ENCODE measurements at places on chromosomes 12 and 14. TPM values are rescaled to one million over a fixed set of nuclear protein-coding genes. Genes with fewer than 3 reads are reported as not detected.

GRCh38 chr14:54000341-54000811, 43.8 kb upstream of the BMP4 start:
- no peak for DNase-seq

- DNase-seq: no peak
These were observed 74.4 kb downstream of the ARMH4 start for GRCh38 chr14:58077621-58078020.

DNA sequence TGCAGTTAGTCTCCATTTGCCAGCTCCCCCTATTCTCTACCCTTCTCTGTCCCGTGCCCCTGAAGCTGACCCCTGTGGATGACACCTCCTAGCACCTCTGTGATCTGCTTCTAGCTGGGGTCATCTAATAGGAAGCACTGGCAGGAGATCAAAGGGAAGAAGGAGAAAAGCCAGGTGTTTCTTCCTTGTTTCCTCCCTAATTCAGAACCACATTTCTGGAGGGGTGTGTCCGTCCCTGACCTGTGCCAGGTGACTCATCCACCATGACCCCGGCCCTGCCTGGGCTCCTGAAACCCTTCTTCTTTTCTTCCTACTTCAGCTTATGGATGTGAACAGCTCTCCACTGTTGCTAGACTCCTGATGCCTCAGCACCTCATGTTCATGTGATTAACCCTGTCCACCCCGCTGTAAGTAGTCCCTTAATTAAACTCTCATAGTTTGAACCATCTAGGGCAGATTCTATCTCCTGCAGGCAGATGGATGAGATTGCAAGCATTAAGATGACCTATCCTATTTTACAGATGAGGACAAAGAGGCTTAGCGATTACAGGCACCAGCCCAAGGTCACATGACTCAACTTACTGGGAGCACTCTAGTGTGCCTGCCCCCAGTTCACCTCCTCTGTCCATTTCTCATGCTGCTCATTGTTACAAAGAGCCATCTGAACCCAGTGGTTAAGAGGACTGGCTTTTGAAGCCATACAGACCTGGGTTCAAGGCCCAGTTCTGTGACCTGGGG, 770.5 kb downstream of the MED13L start:
- no peak for DNase-seq

The SLC15A5 gene
- total RNA-seq: not detected

The TSPAN19 gene
- total RNA-seq: 0.05 TPM

DNA sequence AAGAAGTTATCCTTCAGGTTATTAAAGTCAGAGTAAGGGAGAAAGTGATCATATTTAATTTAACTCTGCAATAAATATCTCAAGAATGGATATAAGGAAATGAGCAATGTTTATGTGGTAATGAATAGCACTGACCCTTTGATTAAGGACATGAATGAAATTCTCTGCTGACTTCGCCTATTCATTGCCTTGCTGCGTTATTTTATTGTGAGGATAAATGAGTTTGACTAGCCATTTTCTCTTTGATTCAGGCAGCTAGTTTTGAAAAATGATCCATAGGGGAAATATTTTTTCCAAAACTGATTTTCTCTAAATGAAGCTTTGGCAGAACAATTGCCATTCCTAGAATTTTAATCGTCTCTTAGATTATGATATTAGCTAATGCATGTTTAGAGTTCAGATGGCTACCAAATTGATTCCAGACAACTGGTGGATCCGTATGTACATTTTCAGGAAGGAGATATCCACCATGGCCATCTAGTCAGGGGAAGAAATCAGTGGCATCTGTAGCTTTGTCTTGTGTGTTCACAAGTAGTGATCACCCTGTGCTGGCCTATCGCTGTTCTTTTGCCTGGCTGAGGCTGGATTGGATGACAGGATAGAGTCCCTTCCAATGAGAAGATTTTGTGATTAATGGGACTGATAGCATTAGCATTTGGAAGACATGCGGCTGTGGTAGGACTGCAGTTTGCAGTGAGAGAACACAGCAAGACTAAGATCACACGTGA, 302.3 kb upstream of the RGS6 start:
- DNase-seq: no peak

DNA sequence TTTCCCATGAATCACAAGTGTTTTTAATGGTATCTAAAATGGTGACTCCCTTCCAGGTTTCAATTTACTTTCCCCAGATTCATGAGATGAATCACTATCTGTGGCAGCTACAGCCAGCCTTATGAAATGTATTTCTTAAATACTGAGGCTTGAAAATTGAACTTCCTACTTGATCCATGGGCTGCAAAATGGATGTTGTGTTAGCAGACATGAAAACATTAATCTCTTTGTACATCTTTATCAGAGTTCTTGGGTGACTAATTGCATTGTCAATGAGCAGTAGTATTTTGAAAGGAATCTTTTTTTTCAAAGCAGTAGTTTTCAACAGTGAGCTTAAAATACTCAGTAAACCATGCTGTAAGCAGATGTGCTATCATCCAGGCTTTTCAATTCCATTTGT, 250.8 kb downstream of the SLC6A15 start:
- DNase-seq: no peak

DNA sequence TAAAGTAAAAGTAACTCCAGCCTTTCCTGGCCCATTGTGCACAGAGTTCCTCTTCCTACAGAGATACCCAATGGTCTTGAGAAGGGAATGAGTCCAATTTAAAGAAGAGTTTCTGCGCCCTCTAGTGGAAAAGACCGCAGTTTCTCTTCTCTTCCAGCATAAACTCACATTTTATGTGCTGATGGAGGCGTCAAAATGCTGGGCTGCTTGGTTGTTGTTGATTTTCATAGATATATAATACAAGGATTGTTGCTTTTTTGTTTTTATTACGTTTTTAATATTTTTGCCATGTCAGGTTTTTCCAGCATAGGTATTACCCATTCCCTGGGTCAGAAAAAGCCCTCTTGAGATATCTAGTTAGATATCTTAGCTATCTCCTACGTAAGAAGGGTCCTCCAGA, 356.9 kb upstream of the STXBP6 start:
- peak; percentile 3 for DNase-seq

DNA sequence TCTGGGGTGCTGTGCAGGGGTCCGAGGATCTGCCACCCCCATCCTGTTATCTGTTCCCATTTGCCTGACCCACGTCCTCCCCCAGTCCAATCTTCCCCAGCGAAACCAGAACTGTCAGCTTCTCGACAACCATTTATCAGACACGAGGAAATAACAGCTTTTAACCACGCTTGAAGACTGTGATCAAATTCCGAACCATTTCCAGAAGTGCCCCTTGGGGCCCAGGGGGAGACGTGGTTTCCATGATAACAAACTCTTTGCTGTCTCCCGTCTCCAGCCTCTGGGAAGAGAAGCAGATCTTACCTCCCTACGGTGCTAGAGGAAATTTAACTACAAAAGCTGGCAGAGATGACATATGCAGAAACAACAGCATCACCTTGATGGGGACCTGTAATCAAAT, 35.1 kb upstream of the SRRM4 start:
- DNase-seq: no peak

DNA sequence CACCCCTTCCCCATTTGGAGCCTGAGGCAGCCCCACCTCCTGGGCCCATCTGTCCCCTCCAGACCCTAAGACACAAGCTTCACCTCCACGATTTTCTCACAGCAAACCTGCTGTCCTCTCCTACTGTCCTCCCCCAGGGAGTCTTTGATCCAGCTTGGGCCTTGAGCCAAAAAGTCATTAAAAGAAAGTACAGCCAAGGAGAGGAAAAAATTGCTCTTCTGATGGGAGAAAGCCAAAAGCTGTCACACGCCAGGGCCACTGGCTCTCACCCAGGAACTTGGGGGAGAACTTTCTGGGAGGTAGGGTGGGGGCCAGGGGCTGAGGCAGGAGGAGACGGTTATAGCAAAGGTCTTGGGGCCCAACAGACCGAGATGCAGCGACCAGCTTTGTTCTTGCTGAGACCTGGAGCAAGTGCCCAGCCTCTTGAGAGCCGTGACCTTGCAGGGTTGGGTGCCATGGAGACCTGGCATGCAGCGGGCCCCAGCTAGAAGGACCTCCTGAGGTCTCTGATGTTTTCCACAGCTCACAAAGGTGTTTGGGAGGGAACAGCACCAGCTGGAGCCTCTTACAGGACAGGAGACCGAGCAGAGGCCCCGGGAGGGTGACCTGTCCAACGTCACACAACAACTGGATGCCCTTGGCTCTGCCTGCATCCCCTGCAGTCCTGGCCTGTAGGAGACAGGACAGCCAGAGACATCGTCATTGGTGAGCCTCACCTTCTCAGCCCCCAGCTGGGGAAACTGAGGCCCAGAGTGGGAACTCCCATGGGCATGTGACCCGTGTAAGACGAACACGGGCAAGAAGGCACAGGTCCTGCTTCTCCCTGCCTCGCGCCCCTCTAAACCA, 124.5 kb downstream of the CALM1 start:
- no peak for DNase-seq

DNA sequence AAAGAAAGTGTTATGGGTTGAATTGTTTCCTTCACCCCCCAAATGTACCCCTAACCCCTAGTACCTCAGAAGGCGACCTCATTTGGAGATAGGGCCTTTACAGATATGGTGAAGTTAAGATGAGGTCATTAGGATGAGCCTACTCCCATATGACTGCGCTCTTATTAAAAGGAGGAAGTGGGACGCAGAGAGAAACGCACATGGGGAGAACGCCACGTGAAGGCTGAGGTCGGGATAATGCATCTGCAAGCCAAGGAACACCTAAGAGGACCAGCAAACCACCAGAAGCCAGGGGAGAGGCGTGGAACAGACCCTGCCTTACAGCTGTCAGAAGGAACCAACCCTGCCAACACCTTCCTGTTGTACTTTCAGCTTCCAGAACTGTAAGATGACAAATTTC, 1.7 kb upstream of the NRIP2 start:
- DNase-seq: no peak

- no peak for DNase-seq
These were observed 226.8 kb upstream of the ALG10 start for GRCh38 chr12:33795536-33795935.

- DNase-seq: no peak
These were observed at the start of gene KITLG for GRCh38 chr12:88580051-88580871. KITLG (minus strand) TSS chr12:88580471; CDS start chr12:88580278, 193 bp downstream.

GRCh38 chr14:100073576-100074430, 8.6 kb downstream of the EVL start:
- no peak for DNase-seq

DNA sequence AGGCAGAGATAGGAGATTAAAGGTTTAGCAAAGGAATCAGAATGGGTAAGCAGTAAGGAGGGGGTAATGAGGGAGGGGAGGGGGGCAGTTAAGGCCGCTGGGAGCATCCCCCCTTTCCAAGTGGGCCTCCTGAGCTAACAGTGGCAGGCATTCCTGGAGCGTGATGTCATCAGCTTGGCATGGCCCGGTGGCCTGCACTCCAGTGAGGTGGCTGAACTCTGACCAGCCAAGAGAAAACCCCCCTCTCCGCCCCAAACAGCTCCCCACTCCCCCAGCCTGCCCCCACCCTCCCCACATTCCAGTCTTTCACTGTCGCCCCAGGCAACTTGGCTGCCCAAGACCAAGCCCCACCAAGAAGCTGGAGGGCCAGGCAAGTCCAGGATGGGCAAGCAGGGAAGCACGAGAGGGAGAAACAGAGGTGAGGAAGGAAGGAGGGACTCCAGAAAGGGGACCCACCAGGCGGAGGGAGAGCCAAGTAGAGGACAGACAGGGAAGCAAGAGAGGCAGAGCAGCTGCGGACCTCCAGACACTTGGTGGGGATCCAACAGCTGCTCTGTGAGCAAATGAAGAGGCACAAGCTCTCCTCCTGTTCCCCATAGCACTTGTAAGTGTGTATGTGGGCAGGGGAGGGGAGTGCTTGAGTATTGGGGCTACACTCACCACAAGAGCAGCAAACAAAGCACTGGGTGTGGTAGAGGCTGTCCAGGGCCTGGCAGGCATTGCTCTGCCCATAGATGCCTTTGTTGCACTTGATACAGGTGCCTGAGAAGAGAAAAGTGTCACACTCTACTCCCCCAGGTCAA, 4.5 kb downstream of the AJUBA start:
- DNase-seq: no peak

The TMCC3 gene
- total RNA-seq: 3.0 TPM

The AVPR1A gene
- total RNA-seq: 1.6 TPM

DNA sequence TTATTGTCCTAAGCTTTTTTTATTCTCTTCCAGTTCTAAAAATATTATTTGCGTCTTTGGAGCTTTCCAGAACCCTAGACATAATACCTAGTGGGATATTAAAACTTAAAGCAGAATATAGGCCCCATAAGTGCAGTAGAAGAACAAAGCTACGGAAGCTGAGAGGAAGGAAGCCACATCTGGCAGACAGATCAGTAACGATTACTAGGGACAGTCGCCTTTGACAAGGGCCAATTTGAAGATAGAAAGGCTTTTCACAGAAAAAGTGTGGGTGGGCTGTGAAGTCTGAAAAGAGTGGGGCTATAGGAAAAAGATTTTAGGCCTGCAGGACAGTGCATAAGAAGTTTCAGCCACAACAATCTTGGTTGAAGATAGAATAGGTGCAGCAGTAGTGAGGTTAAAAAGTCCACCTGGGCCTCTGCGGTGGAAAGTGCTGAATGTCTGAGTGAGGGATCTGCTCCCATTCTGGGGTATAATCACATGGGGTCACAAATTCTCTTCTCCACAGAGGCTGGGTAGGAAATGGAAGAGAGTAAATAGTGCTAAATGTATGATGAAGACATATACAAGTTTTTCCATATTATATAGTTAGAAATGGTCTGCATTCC, 114.5 kb downstream of the CMAS start:
- no peak for DNase-seq

DNA sequence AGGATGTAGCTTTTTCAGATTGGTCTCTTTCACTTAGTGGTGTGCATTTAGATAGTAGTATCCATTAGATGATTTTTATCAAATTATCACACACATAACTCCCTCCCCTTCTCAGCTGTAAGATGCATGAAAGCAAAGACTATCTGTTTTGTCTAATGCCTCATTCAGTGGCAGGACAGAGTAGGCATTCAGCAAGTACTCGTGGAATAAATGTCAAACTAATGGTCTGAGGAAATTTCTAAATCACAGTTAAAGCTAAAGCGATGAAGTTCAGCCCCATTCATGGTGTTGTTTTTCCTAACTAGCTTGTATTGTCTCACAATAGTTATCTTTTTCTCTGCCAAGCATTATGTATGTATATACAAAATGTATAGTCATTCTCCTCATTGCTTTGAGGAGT, 16.1 kb downstream of the CCNK start:
- no peak for DNase-seq

The GPRC5D gene
- total RNA-seq: not detected

DNA sequence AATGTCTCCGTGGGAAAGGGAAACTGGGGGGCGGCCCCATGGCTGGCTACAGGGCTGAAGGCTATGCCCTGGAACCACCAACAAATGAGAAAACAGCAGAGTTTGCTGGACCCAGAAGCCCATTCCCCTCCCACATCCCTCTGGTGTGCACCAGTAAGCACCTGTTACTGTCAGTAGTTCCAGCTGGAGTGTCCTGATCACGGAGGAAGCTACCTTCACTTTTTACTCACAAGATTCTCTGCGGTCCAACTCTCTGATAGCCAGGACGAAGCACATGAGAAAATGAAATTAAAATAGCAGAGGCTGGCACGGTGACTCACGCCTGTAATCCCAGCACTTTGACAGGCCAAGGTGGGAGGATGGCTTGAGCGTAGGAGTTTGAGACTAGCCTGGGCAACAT, 22.7 kb upstream of the MEG3 start:
- no peak for DNase-seq

GRCh38 chr12:27025116-27025515, 2.8 kb downstream of the MED21 start:
- no peak for DNase-seq
